Progenitor cell of endocrine pancreas (in vitro differentiated cells): ENCODE measurements at places on chromosomes 5 and 9. TPM values are rescaled to one million over a fixed set of nuclear protein-coding genes. Genes with fewer than 3 reads are reported as not detected.

The FAM221B gene
- not detected in 2 replicates for total RNA-seq

The RPS14 gene
- 1,941 and 2,072 TPM in 2 replicates for total RNA-seq

The PRR16 gene
- total RNA-seq: 0.22 TPM in 1 of 2 replicates, not detected in the other

The AGXT2 gene
- not detected in 2 replicates for total RNA-seq

- no peak for DNase-seq
- no peak overlapping the region for H3K4me3 ChIP-seq
- H3K4me1 ChIP-seq: peaks cover 11% of the 10 kb centered on the region
Observed at GRCh38 chr5:145666591-145666990, 168.6 kb downstream of the PRELID2 start.

GRCh38 chr9:32884482-32884881, 101.1 kb downstream of the TMEM215 start:
- H3K4me1 ChIP-seq: peaks cover 3% of the 10 kb centered on the region
- no peak overlapping the region for H3K4me3 ChIP-seq
- no peak for DNase-seq
- H3K27me3 ChIP-seq: no peaks in the 10 kb centered on the region
- H3K27ac ChIP-seq: no peak overlapping the region

- peaks cover 3% of the 10 kb centered on the region for H3K36me3 ChIP-seq
- no peak for DNase-seq
- no peaks in the 10 kb centered on the region for H3K27me3 ChIP-seq
Observed at GRCh38 chr5:15452781-15453180, 47.2 kb upstream of the FBXL7 start.

DNA sequence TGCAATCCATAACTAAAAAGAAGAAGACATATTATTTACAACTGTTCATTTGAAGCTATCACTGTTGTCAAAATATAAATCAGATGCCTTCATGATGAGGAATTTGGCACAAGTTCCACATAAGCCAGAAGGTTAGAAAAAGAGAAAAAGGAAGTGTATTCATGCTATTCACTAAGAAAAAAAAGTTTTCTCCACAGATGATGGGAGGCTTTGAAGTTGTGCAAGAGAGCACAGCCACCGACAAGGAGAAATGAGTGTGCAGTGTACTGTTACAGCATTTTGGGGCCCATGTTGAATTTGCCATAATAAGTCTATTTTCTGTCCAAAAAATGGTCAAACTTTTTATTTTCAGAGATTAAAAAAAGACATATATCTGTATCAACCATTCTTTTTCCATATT, 32.9 kb upstream of the IFNK start:
- no peak overlapping the region for H3K27ac ChIP-seq
- no peaks in the 10 kb centered on the region for H3K27me3 ChIP-seq
- H3K36me3 ChIP-seq: peaks cover 9% of the 10 kb centered on the region
- DNase-seq: no peak
- H3K4me1 ChIP-seq: peaks cover 13% of the 10 kb centered on the region
